ENCODE measurements at places on chromosomes 16 and 17.

GRCh38 chr17:41810659-41811548 lies 845 bp downstream of the P3H4 start:
- no peak for DNase-seq

- DNase-seq: no peak
These were observed 23.2 kb downstream of the MXRA7 start for GRCh38 chr17:76687298-76688164.

DNA sequence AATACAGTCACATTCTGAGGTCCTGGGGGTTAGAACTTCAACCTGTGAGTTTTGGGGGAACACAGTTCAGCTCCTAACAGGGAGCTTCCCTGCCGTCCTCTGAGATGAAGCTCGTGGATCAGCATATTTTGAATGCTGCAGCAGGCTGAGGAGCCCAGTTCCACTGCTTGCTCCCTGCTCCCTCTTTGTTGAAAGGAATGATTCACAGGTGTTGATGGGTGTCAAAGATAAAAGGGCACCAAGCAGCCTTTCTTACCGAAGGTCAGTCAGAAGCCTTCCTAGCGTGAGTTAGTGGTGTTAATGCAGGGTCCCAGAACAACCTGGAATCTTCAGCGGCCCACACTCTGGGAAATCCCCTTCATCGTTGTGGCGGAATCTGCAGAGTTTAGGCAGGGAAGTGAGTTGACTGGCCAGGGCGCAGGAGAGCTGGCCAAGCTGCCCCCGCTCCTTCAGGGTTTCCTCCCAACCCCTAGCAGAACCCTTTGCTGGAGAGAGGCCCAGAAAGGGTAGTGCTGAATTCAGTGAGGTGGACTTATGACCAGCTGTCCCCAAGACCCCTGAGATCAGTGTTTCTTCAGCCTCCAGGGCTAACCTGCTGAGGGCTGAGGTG lies 114.8 kb downstream of the GNAO1 start:
- no peak for DNase-seq

GRCh38 chr17:45395569-45396415 lies 36.9 kb downstream of the ARHGAP27 start:
- no peak for DNase-seq

GRCh38 chr17:57910462-57911420 lies 44.5 kb downstream of the CUEDC1 start:
- DNase-seq: no peak

- no peak for DNase-seq
These were observed 1.5 kb downstream of the ATPAF2 start for GRCh38 chr17:18037486-18037885.

DNA sequence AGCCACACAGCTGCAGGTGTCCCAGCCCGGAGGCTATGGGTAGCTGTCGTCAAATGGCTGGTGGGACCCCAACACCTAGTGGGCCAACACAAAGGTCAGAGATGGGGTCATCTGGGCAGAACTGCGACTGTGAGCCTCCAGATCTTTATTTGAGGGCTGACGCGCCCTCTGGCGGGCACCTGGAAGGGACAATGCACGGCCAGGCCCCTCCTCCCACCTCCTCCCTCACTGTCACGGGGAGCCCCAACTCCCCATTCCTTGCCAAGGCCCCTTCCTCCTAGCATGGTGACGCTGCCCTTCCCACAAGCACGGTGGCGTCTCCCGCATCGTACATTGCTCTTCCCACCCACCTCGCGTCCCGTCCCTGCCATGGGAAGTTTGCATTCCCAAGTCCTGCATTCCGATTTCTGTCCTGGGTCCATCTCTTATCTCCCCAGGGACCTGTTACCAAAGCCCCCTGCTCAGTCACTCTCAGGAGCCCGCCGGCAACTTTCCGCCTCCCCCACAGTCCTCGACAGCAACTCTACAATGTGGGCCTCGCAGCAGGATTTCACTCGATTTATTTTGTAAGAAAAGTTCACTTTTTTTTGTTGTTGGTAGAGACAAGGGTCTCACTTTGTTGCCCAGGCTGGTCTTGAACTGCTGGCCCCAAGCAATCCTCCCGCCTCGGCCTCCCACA lies 1.0 kb downstream of the TLE7 start:
- no peak for DNase-seq

GRCh38 chr16:14289692-14290340 lies 218.7 kb downstream of the MRTFB start:
- peak; percentile 18 for DNase-seq

DNA sequence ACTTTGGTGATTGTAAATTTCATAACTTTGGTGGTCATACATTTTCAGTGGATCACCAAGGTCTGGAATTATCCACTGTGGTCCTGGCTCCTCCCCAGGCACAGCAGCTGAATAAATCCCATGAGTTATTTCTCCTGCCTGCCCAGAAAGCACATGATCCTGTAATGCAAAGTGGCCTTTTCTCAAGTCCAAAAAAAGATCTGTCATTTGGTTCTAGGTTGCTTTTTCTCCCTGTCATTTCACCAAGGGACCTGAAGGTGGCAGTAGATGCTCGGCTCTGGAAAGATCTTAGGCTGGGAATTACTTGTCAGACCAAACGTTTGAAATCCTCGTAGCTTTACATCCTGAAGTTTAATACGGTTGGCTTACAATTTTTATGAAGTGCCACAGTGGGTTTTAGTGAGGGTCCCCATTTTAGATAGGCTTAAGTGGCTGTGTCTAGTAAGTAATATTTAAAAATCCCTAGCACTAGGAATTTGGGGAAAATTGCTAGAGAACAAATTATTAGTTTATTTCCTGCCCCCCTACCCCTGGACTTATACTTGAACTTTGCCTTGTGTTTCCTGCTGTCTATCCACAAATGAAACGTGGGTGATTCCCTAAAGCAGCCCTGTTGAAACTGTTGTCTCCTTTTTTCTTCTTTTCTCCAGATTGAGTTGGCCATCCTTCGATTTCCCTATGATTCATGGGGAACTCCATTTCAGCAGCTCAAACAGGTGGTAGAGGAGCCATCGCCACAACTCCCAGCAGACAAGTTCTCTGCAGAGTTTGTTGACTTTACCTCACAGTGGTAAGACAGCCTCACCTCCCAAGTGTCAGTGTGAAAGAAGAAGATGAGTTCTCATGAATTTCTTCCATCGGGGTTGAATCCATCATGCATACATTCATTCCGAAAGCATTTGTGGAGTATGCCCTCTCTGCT lies 111.7 kb downstream of the MAP2K6 start:
- DNase-seq: no peak

DNA sequence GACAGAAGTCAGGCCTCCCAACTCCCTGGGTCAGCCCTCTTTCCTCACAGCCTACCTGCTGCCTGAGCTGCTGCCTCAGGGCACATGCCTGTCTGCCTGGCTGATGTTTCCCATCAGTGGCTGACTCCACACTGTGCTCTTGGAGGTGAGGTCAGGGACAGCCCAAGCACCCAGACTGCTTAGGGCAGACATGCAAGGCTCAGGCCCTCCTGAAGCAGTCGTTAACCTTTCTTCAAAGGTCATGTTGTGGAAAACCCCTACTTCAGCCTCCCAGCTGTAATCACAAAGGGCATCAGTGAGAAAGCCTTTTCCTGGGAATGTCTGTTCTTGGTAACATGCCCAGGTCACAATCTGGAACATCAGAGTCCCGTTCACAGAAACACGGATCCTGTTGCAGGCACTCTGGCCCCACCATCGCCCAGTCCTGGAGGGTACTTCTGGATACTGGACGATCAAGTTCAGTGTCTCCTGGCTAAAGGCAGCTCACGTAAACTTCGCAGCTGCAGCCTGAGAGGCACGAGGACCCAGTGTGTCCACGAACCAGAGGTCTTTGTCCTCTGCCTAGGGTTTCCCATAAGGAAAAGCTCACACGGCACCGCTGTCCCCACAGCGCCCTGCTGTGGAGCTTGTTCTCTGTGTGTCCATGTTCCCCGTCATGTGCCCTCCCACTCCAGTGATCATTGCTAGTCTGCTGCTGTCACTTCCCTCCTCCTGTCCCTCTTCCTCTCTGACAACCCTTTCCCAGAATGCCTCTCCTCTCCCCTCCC lies 54.9 kb downstream of the GNAO1 start:
- no peak for DNase-seq

DNA sequence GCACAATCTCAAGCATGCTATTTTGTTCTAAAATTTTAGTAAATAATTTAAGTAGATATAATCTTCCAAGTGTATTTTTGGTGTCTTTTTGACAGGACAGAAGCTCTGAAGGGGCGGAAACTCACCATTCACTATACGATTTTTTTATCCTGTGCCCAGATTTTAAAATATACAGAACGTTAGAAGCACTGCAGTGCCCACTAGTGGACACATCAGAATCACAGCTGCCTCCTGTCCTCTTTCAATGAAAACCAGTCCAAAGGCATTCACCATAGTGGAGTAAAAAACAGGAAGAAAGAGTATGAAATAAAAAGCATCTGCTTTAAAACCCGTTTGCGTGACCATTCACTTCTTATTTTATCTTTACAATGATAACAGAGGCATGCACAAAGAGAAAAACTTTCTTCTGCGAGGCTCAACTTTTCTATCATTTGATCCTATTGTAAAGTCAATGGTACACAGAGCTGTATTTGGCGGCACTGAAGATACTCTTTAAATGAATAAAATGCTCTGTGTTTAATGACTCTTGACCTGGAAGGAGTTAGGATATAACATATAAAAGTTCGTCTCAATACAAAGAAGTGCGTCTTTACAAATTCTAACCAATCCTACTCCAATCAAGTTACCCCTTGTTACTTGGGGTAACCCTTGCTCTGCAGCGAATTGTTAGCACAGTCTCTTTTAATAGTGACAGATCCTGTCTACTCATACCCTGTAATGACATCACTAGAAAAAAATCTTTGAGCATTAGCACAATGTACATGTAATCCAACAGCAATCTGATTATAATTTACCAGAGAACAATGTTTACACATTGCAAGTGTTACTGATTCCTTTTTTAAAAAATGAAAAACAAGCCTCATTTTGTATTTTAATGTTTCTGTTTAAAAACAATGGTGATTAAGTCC lies 339.8 kb upstream of the PSMD7 start:
- DNase-seq: peak; percentile 2

All from memory B cell (primary cell).